WTC11 (cell line): ENCODE measurements at places on chromosomes 1 and 21. TPM values are rescaled to one million over a fixed set of nuclear protein-coding genes. Genes with fewer than 3 reads are reported as not detected.
A peak's percentile ranks its signal among the peaks of the same experiment; 100 is the strongest.

DNA sequence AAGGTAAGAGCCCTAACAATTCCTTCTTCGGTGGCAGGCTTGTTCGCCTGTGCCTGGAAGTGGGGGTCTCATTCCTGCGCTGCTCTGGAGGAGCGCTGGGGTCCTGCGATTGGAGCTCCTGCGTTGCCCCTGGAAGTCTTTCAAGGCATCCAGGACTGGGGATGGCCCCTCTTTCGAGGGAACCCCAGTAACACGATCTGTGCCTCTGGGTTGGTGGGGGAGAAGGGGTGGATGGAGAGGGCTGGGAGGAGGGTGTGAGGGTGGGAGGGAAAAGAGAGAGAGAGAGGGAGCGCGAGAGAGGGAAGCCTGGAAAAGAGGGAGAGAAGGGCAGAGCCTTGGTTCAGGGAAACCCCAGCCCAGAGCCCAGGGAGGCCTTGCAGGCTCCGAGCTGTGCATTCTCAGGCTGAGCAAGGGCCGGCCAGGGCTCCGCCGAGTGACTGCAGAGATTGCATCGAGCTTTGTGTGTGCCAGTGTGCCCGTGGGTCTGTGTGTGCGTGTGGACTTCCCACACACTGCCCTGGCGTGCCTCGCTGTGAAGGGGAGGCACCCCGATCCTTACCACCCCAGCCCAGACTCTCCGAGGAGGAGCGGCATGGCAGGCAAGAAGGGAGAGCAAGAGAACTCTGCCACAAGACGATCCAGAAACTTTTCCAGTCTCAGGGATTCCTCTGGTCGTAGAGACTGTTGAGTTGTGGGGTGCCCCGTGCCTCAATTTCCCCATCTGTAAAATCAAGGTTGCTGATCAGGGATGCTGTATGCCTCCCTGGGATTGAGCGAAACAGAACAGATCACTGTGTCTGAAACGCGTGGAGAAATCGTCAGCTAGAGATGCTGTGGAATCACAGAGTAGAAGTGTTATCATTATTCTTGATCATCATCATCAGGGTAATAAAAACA, 619 bp downstream of the BCL9 start:
- peak; percentile 64 for DNase-seq
- H3K4me1 ChIP-seq: peaks cover 52% of the 10 kb centered on the region
- H3K4me3 ChIP-seq: no peak overlapping the region
- H3K27me3 ChIP-seq: no peaks in the 10 kb centered on the region; the same call in 1 of the 2 replicates
- H3K27ac ChIP-seq: no peak overlapping the region

- no peaks in the 10 kb centered on the region for H3K36me3 ChIP-seq
- no peak overlapping the region for H3K27ac ChIP-seq
- H3K4me1 ChIP-seq: peaks cover 25% of the 10 kb centered on the region
- DNase-seq: no peak
- no peak overlapping the region for H3K4me3 ChIP-seq
These were observed 2.1 kb upstream of the SERINC2 start for GRCh38 chr1:31410871-31411270.

DNA sequence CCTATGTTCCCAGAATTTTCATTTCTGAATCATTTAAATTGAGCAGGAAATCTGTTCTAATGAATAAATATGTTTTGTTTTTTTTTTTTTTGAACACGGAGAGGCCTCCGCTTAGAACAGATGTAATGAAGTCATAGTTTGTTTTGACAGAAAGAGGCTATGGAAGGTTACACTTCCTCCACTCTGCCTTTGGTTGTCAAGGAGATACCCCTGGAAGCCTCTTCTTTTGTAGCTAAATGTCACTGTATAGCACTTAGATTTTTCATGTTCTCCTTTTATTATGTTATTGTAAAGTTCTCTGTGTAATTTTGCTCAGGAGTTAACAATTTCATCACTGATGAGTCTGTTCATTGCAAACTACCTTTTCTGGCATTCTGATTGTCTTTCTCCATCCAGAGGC, 22.7 kb upstream of the GNG12 start:
- no peak overlapping the region for H3K27ac ChIP-seq
- H3K36me3 ChIP-seq: no peaks in the 10 kb centered on the region
- no peak overlapping the region for H3K4me3 ChIP-seq
- no peak for DNase-seq
- no peaks in the 10 kb centered on the region for H3K27me3 ChIP-seq

Gene MYBPH
- not detected in 3 replicates for total RNA-seq

Gene UQCRHL
- total RNA-seq: 2.6 to 3.8 TPM (median 2.7 TPM) in 3 replicates

GRCh38 chr1:107954126-107954525, 10.9 kb downstream of the VAV3 start:
- no peak overlapping the region for H3K27ac ChIP-seq
- H3K4me3 ChIP-seq: no peak overlapping the region
- H3K36me3 ChIP-seq: no peaks in the 10 kb centered on the region
- no peak for DNase-seq

DNA sequence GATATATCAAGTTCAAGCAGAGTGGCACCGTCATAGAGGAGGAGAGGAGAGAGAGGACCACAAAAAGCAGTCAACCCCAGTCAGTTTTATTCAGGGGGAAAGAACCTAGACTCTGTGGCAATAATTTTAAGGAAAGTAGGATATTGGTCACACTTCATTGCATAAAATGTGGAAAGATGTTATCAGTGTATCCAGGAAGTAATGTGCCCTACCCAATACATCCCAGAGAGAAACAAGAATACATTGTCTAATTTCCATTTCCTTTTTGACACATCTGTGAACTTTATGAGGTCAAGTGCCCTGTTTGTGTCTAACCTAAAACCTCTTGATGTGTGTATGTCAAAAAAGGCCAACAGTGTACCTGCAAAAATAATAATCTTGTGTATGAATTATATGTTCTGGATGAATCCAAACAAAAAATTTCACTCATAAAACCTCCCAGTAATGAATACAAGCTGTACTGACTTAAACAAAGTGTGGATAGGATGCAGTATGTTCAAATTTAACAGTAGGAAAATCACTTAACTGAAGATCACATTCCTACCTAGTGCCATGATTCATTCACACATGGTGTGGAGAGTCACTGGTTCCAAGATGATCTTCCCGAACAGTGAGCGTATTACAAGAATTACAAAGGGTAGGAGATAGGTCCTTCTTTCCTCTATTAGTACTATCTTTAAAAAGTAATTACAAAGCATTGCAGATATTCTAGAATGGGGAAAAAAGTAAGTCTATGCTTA, 712.1 kb upstream of the CXADR start:
- no peak for DNase-seq
- H3K4me1 ChIP-seq: peaks cover 16% of the 10 kb centered on the region
- H3K36me3 ChIP-seq: peaks cover 13% of the 10 kb centered on the region

GRCh38 chr1:108960719-108961118, 2.6 kb downstream of the CLCC1 start:
- H3K36me3 ChIP-seq: peaks cover 2% of the 10 kb centered on the region; the same call in 1 of the 2 replicates
- H3K27ac ChIP-seq: no peak overlapping the region
- no peak for DNase-seq
- H3K4me1 ChIP-seq: peaks cover 25% of the 10 kb centered on the region
- H3K27me3 ChIP-seq: no peaks in the 10 kb centered on the region

- H3K4me1 ChIP-seq: peaks cover 42% of the 10 kb centered on the region
- no peak for DNase-seq
- peaks cover 44% of the 10 kb centered on the region for H3K36me3 ChIP-seq
- H3K27me3 ChIP-seq: no peaks in the 10 kb centered on the region
These were observed 117.5 kb downstream of the SMYD2 start for GRCh38 chr1:214398490-214398889.

Gene DOCK7
- 34.2 to 34.7 TPM (median 34.7 TPM) in 3 replicates for total RNA-seq

DNA sequence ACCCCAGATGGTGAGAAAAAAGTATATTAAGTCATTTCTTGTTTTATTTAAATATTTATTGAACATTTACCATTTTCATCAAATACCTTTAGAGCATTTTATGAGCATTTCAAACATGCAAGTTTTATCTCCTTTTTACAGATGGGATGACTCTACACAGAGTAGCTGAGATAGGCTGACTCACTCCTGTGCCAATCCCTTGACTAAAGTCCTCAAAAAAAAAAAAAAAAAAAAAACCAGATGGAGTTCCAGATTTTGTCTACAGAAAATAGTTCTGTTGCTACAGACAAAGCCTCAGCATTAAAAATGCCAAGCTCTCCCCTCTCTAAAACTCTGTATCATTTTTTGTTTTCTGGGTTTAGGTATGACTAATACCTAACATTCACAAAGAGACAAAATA, 303.0 kb upstream of the PLD5 start:
- no peaks in the 10 kb centered on the region for H3K36me3 ChIP-seq
- H3K27me3 ChIP-seq: no peaks in the 10 kb centered on the region
- no peak overlapping the region for H3K4me3 ChIP-seq
- H3K4me1 ChIP-seq: peaks cover 25% of the 10 kb centered on the region
- no peak overlapping the region for H3K27ac ChIP-seq

DNA sequence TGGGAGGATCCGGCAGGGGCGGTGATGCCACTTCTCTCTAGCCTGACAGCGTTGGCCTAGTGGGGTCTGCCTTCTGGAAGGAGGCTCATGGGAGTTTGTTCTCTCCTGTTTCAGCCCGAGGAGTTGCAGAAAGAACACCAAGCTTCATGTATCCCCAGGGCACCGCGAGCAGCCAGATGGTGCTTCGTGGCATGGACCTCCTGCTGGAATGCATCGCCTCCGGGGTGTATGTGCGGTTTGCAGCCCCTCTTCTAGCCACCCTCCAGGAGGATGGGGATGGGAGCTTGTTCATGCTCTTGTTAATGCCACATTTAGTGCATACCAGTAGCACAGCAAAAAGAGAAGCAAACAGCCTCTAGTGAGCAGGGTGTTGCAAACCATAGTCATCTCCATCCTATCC, 74.9 kb upstream of the CNTN2 start:
- no peaks in the 10 kb centered on the region for H3K27me3 ChIP-seq
- no peak for DNase-seq
- no peaks in the 10 kb centered on the region for H3K36me3 ChIP-seq
- no peak overlapping the region for H3K4me3 ChIP-seq

GRCh38 chr1:199847021-199847420, 180.5 kb upstream of the NR5A2 start:
- DNase-seq: no peak
- H3K36me3 ChIP-seq: no peaks in the 10 kb centered on the region
- H3K4me3 ChIP-seq: no peak overlapping the region
- H3K4me1 ChIP-seq: peaks cover 4% of the 10 kb centered on the region; the same call in 1 of the 2 replicates

DNA sequence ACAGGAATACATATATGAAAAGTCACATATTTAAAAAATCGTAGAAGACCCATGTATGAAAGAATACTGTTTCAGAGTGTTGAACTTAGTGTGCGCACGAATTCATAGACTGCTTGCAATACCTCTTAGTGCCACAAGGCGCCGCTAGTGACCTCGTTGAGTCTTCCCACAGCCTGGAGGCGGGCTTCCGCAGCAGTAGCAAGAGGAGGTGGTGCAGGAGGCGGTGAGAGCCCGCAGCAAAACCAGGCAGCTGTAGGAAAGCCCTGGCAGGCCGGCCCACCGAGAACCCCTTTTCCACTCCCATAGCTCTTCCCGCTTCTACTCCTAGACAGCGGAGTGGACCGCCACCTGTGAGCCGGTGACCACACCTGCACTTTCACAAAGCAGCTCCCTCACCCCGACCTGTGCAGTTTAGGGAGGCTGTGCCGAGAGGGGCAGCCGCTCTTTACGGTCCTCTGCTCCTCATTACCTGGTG, 23.5 kb downstream of the MTARC1 start:
- peak; percentile 78 for DNase-seq
- peaks cover 20% of the 10 kb centered on the region for H3K4me1 ChIP-seq
- peaks cover 30% of the 10 kb centered on the region for H3K36me3 ChIP-seq
- H3K27me3 ChIP-seq: no peaks in the 10 kb centered on the region; the same call in 1 of the 2 replicates

DNA sequence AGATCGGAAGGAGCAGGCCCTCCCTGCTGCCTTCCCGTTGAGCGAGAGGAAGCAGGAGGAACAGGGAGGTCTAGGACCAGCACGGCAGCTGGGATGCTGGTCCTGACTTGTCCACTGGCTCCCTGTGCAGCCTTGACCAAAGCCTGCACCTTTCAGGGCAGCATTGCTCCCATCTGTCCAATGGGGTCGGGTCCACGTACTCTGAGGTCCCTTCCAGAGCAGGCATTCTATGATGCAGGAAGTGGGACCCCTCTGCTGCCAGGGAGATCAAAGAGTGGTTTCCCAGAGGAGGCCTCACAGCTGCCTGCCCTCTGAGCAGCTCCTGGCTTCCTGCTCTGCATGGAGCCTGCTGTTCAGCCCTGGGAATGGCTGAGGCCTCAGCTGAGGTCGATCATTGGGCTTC, 21.7 kb upstream of the ZNF362 start:
- H3K27ac ChIP-seq: no peak overlapping the region
- H3K27me3 ChIP-seq: peaks cover 3% of the 10 kb centered on the region
- peaks cover 2% of the 10 kb centered on the region; the same call in 1 of the 2 replicates for H3K36me3 ChIP-seq
- H3K4me1 ChIP-seq: peaks cover 16% of the 10 kb centered on the region

GRCh38 chr1:39272027-39272797, 67.7 kb downstream of the MACF1 start:
- no peak for DNase-seq
- peaks cover 70% of the 10 kb centered on the region for H3K4me1 ChIP-seq
- H3K36me3 ChIP-seq: no peaks in the 10 kb centered on the region
- H3K27me3 ChIP-seq: no peaks in the 10 kb centered on the region
- H3K27ac ChIP-seq: 0 out of 2 replicates have a peak overlapping the region, but pooled peaks have one; percentile 32

Gene CLCN6
- 20.0 to 22.3 TPM (median 20.8 TPM) in 3 replicates for total RNA-seq

DNA sequence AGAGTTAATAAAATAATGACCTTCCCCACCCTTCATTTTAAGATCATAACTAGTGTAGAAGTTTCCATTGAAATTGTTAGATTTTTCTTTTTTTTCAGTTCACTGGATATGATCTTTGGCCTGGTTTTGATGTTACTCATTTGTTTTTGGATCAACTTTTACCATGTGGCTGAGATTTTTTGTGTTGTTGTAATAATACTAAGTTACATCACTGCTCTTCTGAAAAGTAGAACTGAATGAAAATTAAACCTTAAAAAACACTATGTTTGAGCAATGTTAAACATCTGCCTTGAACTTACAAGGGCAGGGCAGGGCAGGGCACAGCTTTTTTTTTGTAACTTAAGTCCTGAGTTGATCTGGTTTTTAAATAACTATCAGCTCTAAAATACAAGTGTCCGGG, 204.8 kb upstream of the ADAMTS5 start:
- H3K27me3 ChIP-seq: no peaks in the 10 kb centered on the region
- DNase-seq: no peak
- peaks cover 8% of the 10 kb centered on the region for H3K4me1 ChIP-seq
- H3K4me3 ChIP-seq: no peak overlapping the region

DNA sequence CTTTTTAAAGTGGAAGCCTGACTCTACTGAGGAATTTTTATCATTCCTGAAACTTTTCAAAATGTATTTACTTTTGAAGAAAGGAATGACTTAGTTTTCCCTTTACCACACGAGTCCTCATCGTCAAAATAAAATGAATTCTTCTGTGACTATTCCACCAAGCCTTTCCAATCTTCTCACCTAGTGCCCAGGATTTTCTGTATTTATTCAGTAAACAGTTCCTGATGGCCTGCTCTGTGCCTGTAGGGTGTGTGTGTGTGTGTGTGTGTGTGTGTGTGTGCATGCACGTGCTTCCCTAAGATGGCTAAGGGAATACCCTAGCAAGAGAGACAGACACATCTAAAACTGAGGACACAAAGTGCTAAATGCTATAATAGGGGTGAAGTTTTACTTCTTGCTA, 395.0 kb upstream of the USP24 start:
- no peak for DNase-seq
- H3K4me3 ChIP-seq: no peak overlapping the region
- peaks cover 29% of the 10 kb centered on the region for H3K36me3 ChIP-seq
- H3K27me3 ChIP-seq: peaks cover 4% of the 10 kb centered on the region; the same call in 1 of the 2 replicates
- no peak overlapping the region for H3K27ac ChIP-seq

Gene PAQR6
- total RNA-seq: 5.9 to 7.9 TPM (median 6.5 TPM) in 3 replicates
